Activated CD4-positive, alpha-beta T cell treated with anti-CD3 and anti-CD28 coated beads, Interleukin-2, amount 10 ng/mL, durations not matched to agents 7 days and 5 days (primary cell): ENCODE measurements at places on chromosomes 2 and 18. TPM values are rescaled to one million over a fixed set of nuclear protein-coding genes. Genes with fewer than 3 reads are reported as not detected.

DNA sequence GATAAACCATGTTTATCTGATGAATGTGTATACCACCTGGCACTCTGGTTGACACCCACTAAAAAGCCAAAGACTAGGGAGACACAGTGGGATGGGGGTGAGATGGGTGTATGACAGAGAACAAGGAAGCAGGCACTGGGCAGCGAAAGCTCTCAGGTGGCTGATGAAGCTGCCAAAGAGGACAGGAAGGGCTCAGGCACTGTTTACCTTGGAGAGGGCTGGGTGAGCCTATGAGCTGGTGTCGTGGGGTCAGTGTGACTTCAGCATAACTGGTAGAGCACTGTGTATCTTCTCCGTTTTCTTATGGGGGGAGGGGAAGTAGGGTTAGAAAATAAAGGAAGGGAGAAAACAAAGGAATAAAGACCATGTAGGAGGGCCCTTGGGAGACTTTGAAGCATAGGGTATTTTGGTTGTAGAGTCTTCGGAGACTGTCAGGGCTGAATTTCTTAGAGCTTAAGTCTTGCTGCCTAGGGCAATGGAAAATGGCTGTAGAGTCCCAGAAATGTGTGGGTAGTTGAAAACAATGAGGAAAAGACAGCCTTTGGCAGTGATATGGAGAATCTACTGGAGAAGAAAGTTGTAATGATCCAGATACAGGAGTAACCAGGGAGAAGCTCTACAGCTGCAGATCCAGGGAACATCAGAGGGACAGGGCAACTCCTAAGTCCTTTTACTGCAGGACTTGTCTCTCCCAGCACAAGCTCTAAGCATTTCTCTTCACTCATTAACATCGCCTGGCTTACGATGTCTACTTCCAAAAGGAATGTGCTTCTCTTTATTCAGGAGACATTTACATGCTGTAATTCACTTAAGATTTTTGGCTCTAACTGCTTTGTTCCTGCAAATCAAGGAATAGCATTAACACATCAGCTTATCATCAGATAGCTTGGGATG lies 120.0 kb downstream of the AQP4 start:
- H3K27ac ChIP-seq: no peak overlapping the region
- no peak overlapping the region for H3K4me3 ChIP-seq
- no peaks in the 10 kb centered on the region for H3K4me1 ChIP-seq
- peaks cover 3% of the 10 kb centered on the region for H3K27me3 ChIP-seq
- H3K36me3 ChIP-seq: no peaks in the 10 kb centered on the region
- no peak for DNase-seq

DNA sequence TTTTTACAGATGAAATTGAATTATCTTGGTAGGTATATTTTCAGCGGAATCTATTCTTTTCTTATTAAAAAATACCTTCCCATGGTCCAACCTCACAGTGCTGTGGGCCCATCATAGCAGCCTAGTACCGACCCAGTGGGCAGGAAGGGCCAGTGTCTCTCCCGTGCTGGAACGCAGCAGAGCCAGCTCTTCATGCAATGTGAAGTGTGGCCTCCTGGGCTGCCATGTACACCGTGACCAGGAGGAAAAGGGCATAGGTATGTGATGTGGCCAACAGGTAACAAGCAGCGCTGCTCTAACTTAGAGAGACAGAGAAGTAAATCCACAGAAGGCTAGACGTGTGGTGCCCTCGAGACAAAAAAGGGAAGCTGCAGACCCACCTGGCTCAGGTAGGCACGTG lies 221.1 kb upstream of the SALL3 start:
- no peak overlapping the region for H3K4me3 ChIP-seq
- H3K27me3 ChIP-seq: no peaks in the 10 kb centered on the region
- H3K4me1 ChIP-seq: no peaks in the 10 kb centered on the region
- no peaks in the 10 kb centered on the region for H3K36me3 ChIP-seq

DNA sequence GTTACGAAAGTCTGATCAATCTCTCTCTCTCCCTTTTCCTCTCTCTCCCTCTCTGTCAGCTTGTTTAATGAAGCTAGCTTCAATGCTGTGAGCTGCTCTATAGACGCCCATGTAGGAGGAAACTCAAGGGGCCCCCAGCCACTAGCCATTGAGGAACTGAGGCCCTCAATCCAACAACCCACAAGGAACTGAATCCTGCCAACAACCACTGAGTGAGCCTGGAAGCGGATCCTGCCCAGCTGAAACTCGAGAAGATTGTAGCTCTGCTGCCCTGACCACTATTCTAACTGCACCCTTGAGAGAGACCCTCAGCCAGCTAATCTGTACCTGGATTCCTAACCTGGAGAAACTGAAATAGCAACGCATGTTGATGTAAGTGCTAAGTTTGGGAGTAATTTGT lies 129.2 kb downstream of the BCL11A start:
- no peak overlapping the region for H3K27ac ChIP-seq
- no peaks in the 10 kb centered on the region for H3K36me3 ChIP-seq
- H3K27me3 ChIP-seq: no peaks in the 10 kb centered on the region

GRCh38 chr2:109450574-109451273 lies 163.0 kb downstream of the SEPTIN10 start:
- H3K27ac ChIP-seq: no peak overlapping the region
- H3K4me1 ChIP-seq: peaks cover 7% of the 10 kb centered on the region
- DNase-seq: no peak
- no peaks in the 10 kb centered on the region for H3K27me3 ChIP-seq
- H3K4me3 ChIP-seq: no peak overlapping the region
- H3K36me3 ChIP-seq: no peaks in the 10 kb centered on the region

- H3K4me3 ChIP-seq: no peak overlapping the region
- no peaks in the 10 kb centered on the region for H3K4me1 ChIP-seq
- DNase-seq: no peak
- H3K27ac ChIP-seq: no peak overlapping the region
- H3K27me3 ChIP-seq: peaks cover 20% of the 10 kb centered on the region
Observed at GRCh38 chr2:236679884-236680860, 110.5 kb downstream of the ACKR3 start.

GRCh38 chr2:137435162-137435561 lies 529.1 kb upstream of the HNMT start:
- H3K36me3 ChIP-seq: no peaks in the 10 kb centered on the region
- H3K27me3 ChIP-seq: no peaks in the 10 kb centered on the region
- H3K4me3 ChIP-seq: no peak overlapping the region
- DNase-seq: no peak

DNA sequence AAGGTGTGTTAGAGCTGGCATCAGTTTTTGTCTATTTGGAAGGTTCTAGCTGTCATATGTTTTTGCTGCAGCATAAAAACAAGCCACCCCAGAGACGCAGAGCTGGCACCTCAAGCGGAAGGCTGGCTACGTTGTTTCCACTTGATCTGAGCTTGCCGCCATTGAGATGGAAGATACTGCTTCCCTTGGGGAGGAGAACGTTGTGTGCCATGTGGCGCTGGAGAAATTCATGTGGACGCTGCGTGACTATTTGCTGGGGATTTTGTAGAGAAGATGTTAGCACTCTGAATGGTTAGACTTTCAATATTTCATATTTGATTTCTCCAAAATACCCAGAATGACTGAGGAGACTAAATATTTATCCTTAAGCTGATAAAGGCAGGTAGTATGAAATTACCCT lies 216.2 kb upstream of the ST6GAL2 start:
- DNase-seq: no peak
- H3K4me1 ChIP-seq: no peaks in the 10 kb centered on the region
- no peak overlapping the region for H3K4me3 ChIP-seq
- H3K27me3 ChIP-seq: no peaks in the 10 kb centered on the region
- no peaks in the 10 kb centered on the region for H3K36me3 ChIP-seq
- H3K27ac ChIP-seq: no peak overlapping the region

DNA sequence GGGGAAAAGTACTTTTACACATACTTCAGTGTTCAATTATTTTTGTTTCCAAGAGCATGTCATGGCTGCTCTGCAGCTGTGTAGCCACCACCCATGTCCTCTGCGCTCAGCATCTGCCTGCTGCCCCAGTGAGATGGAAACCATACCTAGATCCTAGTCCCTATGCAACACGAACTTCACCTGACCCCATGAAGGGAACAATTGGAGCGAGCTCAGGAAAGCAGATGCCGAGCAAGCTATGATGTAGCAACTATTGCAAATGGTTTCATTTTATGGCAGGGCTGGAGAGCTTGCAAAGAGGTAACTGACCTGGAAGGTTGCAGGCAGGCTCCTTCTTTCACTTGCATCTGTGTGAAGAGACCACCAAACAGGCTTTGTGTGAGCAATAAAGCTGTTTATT lies 1.3 kb upstream of the CCDC141 start:
- H3K4me3 ChIP-seq: no peak overlapping the region
- H3K36me3 ChIP-seq: peaks cover 9% of the 10 kb centered on the region
- no peak overlapping the region for H3K27ac ChIP-seq
- H3K27me3 ChIP-seq: no peaks in the 10 kb centered on the region
- DNase-seq: no peak
- peaks cover 45% of the 10 kb centered on the region for H3K4me1 ChIP-seq

DNA sequence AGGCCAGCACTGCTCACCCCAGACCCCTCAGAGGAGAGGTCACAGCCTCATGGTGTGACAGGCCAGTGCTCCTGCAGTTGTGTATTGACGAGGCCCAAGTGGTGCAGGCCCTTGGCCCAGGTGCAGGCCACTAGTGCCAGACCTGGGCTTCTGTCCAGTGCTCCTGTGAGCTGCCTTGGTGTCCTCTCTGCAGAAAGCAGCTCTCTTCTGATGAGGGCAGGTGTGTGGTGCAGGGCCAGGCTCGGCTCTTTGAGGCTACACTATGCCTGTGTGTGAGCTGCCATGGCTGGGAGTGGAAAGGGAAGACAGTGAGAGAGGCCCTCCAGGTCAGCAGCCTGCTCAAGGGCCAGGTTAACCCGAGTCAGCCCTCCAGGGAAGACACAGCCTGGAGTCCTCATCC lies 17.1 kb downstream of the EHD3 start:
- DNase-seq: no peak
- H3K27me3 ChIP-seq: no peaks in the 10 kb centered on the region
- no peaks in the 10 kb centered on the region for H3K4me1 ChIP-seq

Gene OXER1
- total RNA-seq: not detected

Gene ABCB11
- total RNA-seq: 0.20 TPM

Gene SIX3
- not detected for total RNA-seq
